Stimulated activated CD4-positive, alpha-beta T cell treated with anti-CD3 and anti-CD28 coated beads, TNF-alpha, amount 100 ng/mL, for 48 hours (primary cell): ENCODE measurements at places on chromosomes 13 and 19.

DNA sequence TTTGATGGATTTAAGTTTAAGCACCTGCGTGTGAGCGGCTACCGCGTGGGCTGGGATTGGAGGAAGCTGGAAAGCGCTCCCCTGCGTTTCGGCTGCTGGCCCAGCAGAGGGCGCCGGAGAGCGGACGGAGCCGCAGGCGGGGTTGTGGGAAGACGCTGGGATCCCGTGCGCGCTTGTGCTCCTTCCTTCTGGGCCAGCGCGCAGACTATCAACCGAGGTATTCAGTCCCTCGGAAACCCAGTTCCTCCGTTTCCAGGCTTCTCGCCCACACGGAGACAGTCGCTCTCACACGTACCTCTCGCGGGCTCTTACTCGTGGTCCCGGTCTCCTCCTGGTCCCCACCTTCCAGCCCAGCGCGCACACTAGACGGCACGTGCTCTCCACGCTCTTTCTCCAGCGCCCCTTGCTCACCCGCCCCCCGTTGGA lies 28.8 kb downstream of the EPN1 start:
- DNase-seq, result peak; percentile 26

DNA sequence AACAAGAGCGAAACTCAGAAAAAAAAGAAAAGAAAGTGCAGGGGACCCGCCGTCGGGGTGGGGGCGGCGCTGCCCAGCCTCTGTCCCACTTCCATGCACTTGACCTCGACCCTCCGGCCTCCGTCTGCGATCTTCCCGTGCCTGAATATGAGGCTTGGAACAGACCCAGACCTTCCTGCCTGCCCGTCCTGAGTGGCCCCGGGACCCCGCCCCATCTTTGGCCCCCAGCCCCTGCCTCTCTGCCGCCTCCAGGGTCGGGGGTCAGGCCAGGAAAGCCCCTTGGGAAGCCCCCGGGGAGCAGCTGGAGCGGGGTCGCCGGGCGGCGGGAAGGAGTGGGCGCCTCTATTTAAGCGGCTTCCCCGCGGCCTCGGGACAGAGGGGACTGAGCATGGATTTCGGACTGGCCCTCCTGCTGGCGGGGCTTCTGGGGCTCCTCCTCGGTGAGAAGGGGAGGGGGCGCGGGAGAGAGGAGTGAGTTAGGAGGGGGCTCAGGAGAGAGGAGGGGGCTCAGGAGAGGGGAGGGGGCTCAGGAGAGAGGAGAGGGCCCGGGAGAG lies at the start of gene MADCAM1:
TSS of gene MADCAM1 (plus strand) at position 375 of the 554 bp plus-strand sequence. CDS start at position 389, 14 bp downstream.
- DNase-seq, result no peak

GRCh38 chr13:29511980-29512379 lies 83.5 kb downstream of the SLC7A1 start:
- DNase-seq, result no peak

DNA sequence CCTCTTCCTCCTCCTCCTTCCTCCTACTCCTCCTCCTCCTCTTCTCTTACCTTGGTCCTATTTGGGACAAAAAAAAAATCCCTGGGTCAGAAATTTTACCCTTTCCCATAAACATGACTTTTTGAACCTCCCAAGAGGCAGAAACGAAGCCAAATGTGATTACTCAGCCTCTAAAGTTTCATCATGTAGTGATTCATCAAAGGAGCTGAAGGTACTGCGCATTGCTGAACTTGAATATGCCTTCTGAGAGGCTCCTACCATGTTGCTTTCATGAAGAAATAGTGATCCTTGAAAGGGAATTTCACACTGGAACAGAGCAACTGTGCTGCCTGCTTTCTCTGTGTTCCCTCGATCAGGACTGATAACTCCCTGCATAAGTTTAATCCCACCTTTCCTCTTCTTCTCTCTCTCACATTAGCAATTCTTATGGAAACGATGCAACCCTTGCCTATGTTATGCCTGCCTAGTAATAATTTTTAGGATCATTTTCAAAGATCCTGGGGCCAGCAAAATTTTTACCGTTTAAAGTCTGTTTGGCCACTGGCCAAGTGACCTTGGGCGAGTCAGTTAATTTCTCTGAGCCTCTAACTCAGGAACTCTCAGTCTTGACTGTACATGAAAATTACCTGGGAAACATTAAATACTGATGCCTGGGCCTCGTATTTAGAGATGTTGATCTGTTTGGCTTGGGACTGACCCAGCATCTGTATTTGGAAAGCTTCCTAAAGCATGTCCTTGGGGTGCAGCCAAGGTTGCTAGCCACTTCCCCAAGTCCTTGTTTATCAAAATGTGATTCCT lies 149.5 kb downstream of the DCT start:
- no peak for DNase-seq

- no peak for DNase-seq
Measured at GRCh38 chr19:49691243-49692146, 579 bp downstream of the CPT1C start.
